NCI-H187 (cell line): ENCODE measurements at places on chromosomes 16 and 17.

DNA sequence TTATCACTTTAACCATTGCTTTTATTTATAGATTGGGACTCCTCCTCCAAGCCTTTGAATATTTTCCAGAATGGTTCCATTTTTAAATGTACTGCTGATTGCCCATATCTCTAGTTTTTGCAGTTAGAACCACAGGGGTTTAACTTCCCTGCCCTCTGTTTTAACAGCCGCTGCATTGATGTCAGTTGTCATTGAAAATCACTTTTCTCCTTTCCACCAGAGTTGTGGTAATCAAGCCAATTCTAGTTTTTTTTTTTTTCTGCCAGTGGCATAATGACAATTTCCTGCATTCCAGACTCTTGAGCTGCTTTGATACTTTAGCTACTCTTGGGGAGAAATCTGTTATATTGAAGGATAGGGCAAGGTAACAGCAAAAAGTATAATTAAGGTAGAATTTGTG is 91.5 kb downstream of the HS3ST4 start:
- DNase-seq, result no peak

GRCh38 chr17:33021731-33022408 is 30.2 kb downstream of the SPACA3 start:
- DNase-seq, result no peak

DNA sequence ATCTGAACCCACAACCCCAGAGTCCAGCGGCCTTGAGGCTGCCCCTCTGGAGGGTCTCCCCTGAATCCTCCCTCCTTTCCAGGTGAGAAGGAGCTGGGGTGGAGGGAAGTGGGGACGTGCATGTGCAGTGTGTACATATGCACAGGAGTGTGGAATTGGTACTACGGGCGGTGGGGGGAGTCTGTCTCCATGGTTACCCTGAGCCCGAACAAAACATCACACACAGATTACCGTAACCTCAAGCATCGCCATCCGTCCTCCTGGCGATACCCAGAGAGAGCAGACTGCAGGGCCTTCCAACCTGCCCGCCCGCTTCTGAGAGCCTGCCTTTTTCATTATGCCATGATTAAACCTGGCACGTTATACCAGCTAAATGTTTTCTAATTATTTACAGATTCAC is 25.1 kb downstream of the GSG1L start:
- no peak for DNase-seq

- DNase-seq, result no peak
These were observed 332.8 kb downstream of the C16orf95 start for GRCh38 chr16:86984343-86984742.

DNA sequence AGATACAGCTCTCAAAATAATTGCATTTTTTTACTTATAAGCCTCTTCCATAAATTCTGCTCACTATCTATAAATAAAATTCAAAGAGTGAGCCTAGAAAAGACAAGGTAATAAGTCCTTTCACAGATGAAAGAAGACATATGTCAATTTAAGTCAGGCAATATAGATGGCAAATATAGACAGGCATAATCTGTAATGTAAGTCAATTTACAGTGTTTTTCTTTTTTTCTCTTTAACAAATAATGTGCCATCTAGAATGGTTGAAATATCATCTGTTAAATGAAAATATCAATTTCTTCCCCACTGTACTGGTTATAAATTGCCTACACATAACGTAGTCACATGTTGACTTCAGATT is 1409.2 kb upstream of the GOT2 start:
- no peak for DNase-seq
